ENCODE measurements at places on chromosomes 5 and 9.

DNA sequence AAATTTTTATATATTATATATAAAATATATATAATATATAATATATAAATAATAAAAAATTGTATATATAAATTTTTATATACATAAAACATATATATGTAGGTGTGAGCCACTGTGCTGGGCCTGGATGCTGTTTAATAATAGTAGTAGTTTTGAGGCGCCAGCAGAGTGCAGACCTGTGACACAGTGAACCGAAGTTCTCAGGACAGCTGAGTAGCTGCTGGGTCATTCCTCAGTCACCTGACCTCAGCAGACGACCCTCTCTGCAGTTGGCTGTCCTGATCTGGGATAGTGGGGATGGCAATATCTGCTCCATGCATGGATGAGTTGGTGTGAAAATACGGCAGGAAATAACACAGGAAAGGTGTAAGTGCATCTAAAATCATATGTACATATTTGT, 3.3 kb upstream of the SNX18 start:
- no peak for DNase-seq

- no peak for DNase-seq
Observed at GRCh38 chr5:125987677-125988255, 435.4 kb upstream of the GRAMD2B start.

- no peak for DNase-seq
Observed at GRCh38 chr5:10743526-10743925, 17.5 kb downstream of the DAP start.

GRCh38 chr5:124287813-124288212, 458.6 kb downstream of the ZNF608 start:
- no peak for DNase-seq

DNA sequence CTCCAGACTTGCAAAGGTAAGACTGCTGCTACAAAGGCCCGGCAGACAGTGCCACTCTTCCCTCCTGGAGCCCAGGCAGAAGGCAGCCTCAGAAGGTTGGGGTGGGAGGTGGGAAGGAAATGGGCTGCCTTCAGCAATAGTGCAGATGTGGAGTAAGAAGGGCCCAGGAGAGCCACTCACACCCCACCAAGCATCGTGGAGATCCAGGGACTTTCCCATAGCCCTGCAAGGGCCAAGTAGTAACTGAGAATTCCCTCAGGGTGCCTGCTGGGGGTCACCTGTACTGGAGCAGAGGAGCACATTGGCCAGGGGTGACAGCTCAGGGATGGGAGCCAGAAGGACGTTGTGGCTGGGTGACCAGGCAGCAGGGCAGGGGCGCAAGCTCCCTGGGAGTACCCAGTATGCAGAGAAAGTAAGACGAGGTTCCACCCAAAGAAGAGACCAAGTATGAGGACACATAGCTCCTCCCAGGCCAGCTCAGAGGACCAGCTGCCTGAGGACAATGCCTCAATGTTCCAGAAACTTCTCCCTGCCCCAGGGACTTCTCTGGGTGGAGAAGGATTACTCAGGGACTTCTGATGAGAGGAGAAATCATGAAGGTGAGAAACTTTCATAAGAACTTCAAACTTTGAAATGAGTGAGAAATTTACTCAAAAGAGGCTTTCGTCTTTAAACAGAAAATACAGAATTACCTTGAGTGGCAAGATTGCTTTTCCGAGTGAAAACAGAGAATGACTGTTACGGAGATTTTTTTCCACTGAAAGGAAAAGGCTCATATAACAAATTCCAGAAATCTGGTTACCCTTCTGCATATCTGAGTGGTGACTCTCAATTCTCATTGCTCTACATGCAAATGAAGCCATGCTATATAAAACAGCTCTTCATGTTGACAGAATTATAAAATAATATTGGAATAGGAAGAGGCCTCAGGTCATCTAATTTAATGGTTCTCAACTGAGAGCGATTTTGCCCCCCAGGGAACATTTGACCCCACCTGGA, 87.9 kb upstream of the TRIO start:
- DNase-seq: no peak

GRCh38 chr9:120612218-120612617, 32.3 kb upstream of the CDK5RAP2 start:
- no peak for DNase-seq

DNA sequence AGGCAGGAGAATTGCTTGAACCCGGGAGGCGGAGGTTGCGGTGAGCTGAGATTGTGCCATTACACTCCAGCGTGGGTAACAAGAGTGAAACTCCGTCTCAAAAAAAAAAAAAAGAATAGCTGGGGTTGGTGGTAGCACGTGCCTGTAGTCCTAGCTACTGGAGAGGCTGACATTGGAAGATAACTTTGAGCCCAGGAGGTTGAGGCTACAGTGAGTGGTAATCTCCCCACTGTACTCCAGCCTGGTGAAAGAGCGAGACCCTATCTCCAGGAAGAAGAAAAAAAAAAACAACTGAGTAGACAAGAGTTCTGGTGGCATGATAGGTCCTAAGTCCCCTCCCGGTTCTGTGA, 26.3 kb downstream of the GOLGA2 start:
- no peak for DNase-seq

DNA sequence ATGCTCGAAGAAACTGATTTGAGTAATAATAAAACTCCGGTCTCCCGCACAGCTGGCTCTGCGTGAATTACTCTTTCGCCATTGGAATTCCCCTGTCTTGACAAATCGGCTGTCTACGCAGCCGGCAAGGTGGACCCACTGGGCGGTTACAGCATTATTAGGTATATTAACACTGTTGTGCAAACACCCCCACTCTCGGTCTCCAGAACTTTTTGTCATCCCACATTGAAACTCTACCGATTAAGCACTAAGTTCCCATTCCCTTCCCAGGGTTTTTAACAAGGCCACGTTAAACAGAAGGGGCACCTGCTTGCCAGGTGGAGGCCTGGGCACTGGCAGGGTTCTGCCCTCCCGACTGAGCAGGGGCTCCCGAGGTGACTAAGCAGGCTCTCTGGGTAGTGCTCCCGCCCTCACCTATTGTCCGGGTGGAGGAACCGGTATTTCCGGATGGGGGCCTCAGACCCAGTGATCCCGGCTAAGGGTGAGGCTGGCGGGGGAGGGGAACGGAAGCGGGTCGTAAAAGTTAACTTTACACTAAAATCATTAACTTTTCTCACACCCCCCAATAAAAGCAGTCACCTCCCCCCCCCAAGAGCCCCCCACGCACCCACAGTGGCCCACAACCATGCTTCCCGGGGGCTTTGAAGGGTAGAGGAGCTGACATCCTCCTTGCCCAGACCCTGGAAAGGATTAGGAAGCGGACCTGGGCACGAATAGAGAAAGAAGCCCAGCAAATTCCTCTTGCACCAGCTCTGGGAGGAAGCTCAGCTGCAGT, 53.5 kb upstream of the TJP2 start:
- DNase-seq: peak; percentile 65

DNA sequence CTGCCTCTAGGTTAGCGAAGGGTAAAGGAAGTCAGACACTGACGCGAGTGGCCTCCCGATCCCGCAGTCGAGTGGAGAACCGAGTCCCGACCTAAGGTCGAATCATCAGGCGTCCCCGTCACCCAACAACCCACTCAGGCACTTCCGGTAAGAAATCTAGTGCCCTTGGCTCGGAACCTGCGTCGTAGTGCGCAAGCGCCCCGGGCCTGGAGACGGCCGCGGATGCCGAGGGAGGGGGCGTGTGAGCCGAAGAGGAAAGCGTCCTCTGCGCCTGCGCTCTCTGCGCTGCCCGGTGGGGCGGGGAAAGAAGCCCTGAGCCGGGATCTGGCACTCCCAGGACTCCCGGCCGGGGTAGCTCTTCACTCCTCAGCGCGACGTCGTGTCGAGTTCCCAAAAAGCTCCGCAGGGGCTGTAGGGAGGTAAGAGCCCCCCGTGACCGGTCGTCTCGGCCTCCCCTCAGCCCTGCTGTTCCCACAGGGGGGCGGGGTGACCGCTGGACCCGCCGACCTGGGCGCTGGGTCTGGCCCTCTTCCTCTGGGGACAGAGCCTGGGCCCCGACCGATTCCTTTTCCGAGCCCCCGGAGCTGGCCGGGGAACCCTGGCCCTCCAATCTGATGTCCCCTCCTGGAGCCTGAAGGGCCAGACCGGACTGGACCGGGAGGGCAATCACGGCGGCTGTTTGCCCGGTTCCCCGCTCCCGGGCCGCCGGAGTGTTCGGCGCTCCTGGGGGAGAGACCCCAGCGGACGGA, at the start of gene ZFYVE16:
Gene ZFYVE16, plus strand, starts transcription at position 330 of the 749 bp plus-strand sequence. CDS start 26,084 bp downstream, outside the sequence.
- peak; percentile 99 for DNase-seq

GRCh38 chr5:3639175-3639574, 43.5 kb downstream of the IRX1 start:
- no peak for DNase-seq

DNA sequence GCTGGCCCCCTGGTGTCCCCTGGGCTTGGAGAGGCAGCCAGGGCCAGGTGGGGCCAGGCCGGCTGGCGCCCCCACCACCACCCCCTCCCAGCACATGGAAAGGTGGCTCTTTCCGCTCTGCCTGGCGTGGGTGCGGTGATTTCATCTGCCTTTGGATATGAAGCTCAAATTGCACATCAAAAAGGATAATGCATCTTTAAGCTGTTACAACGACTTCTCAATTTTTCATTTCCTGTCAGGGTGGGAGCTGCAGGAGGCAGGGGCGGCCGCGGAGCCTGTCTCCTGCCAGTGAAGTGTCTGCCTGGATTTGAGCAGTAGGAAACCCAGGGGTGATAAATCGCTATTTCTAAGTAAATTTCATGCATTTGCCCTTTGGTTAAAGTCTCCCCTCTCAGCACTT, 169.2 kb upstream of the MVB12B start:
- no peak for DNase-seq

DNA sequence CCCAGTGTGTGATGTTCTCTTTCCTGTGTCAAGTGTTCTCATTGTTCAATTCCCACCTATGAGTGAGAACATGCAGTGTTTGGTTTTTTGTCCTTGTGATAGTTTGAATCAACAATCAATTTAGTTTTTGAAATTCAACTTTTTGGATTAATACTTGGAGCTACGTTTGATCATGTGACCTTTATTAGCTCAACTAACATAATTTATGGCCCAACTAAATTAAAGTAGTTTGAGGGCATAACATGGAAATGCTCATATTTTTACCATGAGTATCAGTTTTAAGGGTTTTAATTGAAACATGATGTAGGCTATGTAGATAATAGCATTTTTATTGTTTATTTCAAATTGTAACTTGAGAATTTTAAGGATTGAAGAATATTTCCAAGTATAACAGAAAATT, 168.0 kb downstream of the CCDC171 start:
- DNase-seq: no peak

- peak; percentile 63 for DNase-seq
Observed at GRCh38 chr5:138981586-138981985, 106.5 kb upstream of the LRRTM2 start.

- DNase-seq: no peak
Observed at GRCh38 chr9:82363682-82364081, 375.1 kb downstream of the SPATA31D1 start.

DNA sequence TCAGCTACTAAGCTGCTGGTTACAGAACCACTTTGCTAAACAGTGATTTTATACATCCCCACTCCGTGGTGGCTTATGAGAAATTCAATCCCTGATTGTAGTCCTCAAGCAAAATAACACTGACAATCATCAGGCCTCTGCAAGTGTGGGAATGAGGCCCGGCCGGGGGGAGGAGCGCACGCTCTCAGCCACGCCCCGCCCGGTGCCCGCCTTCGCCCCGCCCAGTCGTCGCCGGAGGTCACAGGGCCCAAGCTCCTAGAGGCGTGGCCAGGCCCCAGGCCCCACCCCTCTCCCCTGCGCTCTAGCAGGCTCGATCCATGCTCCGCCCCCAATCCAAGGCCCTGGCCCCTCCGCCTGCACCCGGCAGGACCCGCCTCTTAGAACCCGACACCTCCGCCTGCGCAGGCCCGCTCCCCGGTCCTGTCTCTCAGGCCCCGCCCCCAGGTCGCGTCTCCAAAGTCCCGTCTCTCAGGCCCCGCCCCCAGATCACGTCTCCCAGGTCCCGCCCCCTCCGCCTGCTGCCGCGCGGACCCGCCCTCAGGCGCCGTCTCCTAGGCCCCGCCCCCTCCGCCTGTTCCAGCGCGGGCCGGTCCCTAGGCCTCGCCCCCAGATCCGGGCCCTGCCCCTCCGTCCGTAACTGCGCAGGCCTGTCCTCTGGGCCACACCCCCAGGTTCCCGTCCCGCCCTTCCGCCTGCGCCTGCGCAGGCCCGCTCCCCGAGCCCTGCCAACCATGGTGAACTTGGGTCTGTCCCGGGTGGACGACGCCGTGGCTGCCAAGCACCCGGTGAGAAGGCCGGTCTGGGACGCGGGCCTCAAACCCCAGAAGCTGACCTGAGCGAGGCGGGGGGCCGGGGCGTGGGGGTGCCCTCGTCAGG, at the start of gene TMEM141:
Gene TMEM141, plus strand, starts transcription at position 705 of the 876 bp plus-strand sequence. Its CDS starts 27 bp downstream, at position 732.
- peak; percentile 100 for DNase-seq

DNA sequence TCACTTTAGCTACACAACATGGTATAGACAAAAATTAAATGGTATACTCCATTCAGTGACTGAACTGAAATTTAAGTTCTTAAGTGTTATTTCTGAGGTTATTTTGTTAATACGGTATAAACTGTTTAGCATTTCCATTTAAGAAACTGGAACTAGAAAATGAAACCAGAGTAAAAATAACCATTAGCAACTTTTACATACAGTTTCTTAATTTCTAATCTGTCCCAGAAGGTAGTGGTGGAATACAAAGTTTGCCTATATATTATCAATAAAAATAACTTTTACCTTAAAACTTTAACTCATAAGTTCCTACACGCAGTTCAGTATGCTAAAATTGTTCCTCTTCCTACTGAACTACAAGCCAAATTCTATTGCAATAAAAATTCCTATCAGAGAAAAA, 10.3 kb downstream of the GOLPH3 start:
- no peak for DNase-seq

DNA sequence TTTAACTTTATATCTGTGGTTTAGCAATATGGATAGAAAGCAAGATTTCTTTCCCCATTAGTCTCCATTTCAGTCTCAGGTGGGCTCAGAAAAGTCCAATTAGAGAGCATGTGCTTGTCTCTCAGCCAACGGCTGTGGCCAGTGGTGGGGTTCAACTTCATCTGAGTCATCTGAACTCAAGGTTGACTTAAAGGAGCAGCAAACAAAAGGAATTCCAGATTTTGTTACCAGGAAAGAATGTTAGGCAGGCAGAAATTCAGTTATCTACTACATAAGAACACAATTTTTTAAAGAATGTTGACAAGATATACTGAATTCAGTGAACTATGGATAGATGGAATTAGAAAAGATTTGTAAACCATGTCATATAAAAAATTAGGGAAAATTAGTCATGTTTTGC, 784.1 kb downstream of the MAT2B start:
- no peak for DNase-seq

- no peak for DNase-seq
Observed at GRCh38 chr9:85451680-85452079, 290.1 kb downstream of the AGTPBP1 start.

DNA sequence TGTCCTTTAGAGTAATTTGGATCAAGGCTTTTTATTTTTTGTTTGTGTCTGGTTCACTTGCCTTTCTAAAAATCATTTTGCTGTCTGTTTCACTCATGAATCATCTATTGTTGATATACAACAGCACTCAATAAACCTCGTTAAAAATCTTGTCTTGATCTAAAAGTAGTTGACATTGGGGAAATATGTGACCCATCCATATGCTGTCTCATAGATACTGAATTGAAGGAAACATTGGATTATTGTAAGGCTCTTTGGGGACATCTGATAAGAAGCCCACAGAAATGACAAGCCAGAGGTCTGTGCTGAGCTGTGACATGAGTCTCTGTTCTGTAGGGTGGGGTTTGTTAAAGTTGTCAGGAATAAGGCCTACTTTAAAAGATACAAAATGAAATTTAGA, 208.0 kb downstream of the PDZD2 start:
- no peak for DNase-seq
